ENCODE measurements at places on chromosomes 3 and 15.

GRCh38 chr15:91968610-91969009, 115.1 kb downstream of the SLCO3A1 start:
- DNase-seq = no peak

DNA sequence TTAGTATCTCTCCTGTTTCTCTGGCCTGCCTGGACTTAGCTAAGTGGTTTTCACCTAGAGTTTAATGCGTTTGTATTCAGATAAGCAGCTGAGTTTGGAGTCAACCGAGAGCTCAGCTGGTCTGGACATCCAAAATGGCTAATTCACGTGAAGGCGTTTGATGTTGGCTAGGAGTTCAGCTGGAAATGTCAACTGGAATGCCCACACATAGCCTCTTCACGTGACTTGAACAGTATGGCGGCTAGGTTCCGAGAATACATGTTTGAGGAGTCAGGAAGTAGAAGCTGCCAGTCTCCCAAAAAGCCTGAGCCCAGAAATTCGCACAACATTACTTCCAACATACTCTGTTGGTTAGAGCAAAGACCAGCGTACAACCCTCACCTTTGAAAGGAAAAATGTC, 2.2 kb downstream of the USP8 start:
- DNase-seq = no peak

- DNase-seq = no peak
Observed at GRCh38 chr3:82587174-82587573, 825.7 kb upstream of the GBE1 start.

GRCh38 chr3:111476701-111477100, 65.3 kb upstream of the CD96 start:
- DNase-seq = no peak

- no peak for DNase-seq
Observed at GRCh38 chr3:70431911-70432310, 119.5 kb upstream of the MDFIC2 start.

All from activated CD4-positive, alpha-beta T cell treated with anti-CD3 and anti-CD28 coated beads for 1 hour (primary cell).